ENCODE measurements at places on chromosomes 5 and 9.

DNA sequence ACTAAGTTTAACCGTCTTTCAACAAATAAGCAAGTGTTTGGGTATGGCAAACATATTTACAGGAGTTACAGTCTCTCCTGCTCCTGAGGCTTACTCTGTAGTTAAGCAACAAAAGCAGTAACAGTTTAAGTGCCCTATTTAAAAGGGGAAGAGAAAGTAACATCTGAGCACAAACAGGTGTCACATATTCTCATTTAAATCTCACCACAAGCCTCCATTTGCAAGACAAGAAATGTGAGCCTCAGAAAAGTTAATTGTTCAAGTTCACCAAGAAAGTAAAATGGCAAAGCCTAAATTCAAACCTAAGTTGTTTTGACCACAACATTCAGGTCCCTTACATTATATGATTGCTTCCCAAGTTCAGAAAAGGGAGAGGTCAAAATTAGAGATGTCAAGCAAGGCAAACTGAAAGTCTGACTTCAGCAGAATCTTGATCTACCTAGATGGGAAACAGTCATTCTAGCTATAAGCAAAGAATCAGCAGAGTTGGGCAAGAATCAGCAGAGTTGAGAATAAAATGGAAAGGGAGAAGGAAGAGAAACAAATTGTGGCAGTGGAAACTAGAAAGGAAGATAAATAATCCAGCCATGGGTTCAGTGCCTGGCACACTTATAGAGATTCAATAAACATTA is 93.4 kb downstream of the STRBP start:
- peak; percentile 15 for DNase-seq

- no peak for DNase-seq
Measured at GRCh38 chr9:93027750-93028149, 30.8 kb upstream of the SUSD3 start.

DNA sequence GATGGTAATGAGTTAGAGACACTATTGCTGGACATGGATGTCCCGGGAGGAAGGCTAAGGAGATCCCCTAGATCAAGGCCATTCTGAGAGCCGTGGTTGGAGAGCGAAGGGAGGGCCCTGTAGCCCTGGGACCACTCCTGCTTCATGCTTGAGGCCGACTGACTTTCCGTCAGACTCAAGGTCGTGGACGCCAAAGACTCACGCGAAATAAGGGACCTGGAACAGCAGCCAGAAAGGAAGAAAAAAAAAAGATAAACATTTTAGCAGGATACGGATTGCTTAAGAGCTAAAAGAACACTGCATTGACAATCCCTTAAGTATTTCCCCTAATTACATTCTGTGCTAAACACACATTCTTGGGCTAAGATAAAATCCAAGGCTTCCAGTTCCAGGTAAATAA is 181.2 kb downstream of the GLIS3 start:
- DNase-seq: no peak

GRCh38 chr9:111301195-111301594 is 28.8 kb downstream of the OR2K2 start:
- no peak for DNase-seq

DNA sequence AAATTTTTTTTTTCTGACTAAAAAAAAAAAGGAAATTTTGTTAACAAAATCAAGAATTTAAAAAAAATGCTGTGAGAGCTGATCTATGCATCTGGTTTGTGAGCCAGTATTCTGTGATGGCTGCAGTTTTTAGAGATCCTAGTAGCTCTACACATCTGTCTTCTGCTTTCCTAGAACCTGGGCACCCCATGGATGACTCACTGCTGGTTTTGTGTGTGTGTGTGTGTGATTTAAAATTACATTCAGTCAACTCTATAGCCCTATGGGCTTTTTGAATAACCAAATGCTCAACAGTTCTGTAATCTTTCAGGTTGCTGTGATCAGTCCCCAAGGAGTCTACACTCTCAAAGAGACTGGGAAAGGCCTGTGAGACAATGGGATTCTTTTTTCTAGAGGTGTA is 2.5 kb upstream of the PSMD5 start:
- no peak for DNase-seq

DNA sequence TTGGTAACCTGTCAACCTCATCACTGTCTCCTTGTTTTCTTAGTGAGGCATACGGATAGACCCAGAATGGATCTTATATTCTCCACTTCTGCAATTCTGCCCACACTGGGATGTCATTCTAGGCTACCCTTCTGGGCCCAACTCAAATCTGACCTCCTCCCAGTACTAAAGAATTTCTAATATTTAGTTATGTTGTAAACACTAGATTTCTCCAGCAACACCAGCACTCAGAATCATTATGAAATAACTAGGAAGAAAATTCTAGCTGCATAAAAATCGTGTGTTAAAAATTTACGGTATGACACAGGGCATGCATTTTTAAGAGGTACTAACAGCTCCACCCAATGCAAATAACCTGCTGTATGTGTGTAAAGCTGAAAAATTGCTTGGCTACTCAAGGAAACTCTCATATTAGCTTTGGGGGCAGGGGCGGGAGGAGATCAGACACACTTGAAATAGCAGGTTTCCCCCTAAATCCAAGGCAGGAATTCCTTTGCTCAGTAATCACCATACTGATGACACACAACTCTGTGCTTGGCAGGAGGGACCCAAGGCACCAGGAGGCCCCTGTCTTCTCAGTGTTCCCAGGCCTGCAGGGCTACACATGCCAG is 27.3 kb downstream of the MACROH2A1 start:
- no peak for DNase-seq

DNA sequence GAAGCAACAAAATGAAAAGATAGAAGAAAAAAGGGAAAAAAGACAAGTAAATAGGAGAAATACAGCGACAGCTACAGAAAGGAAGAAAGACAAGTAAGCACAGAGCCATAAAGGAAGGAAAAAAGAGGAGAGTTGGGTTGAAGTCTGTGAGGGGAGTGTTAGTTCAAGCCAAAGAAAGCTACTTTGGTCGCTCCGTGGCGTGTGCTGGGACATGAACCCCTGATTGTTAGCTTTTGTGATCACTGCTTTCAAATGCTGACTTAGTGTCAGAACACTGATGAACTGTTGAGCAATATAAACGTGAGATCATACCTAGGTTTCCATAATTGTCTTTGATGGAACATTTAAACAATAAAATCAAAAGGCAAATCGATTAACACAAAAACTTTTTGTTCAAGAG is 370.1 kb downstream of the TMEM161B start:
- no peak for DNase-seq

GRCh38 chr5:53480416-53481158 is at the start of gene FST:
Gene FST (plus strand): TSS chr5:53480629. CDS start chr5:53480792, 163 bp downstream.
- no peak for DNase-seq

DNA sequence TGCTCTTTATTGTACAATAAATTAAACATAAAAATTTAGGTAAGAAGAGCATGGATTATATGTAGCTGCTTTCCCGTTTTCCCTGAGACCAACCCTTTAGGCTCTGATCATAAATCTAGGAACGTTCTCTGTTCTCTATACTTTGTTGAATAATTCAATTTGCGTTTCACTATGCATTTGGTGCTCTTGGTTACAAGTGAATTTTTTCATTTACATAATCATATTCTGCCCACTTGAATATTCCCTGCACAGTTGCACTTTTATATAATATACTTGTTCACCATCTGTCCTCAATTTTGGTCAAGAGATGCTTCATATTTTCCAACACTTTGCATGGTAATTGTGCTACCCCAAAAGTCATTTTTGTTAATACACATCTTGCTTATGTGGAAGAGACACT is 741.8 kb downstream of the CDH12 start:
- DNase-seq: no peak

DNA sequence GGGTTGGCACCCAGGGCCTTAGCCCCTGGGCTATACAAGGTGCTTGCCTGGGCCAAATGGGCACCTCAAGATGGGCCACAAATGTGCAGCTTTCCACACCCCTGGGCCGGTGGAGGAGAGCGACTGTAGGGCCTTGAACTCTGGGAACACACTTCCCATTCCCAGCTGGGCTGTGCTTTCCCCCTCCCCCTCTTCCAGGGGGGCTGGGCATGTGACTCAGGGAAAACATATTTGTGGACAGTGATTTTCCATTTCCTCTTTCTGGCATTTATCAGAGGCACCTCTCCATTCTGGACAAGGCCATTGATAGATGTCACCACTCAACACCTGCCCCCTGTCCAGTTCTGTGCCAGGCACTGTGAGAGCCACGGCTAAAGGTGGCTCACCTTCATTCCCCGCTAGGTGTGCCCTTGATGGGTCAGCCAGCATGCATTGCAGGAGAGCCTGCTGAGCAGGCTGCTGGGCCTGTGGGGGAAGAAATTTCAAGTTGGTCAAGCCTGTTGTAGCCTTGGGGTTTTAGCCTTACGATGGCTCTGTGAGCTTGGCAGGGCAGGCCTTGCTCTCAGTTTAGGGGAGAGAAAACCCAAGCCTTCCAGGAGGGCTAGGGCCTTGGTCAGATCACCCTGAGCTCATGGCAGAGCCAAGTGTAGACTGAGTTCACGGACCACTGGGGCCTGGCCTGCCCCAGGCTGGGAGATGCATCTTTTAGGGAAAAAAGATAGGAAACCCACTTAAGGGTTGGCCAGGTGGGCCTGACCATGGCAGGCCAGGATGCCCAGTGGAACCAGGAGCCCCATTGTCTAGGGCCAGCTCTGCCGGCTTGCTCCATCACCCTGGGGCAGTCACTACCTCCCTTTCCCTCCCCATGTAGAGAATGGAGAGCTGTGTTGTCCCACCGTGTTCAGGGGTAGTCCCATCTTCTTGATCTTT is 113.9 kb downstream of the DAB2IP start:
- no peak for DNase-seq

DNA sequence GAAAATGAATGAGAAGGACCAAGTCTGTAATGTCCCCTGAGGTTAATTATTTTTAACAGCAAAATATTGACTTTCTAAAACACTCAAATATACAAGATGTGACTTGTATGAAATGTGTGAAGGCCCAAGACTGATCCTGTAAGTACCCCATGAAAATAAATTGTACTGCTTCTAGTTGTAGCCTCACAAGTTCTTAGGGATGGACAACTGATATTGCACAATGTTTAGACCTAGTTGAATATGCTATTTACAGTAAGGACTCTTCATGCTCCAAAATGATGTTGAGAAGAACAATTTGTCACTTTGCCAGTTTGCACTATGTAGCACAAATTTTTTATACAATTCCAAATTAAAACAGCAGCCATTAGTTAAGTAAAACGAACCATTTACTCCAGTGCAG is 139.7 kb upstream of the GDNF start:
- DNase-seq: no peak

- no peak for DNase-seq
Measured at GRCh38 chr9:70761139-70761670, 346.7 kb upstream of the KLF9 start.

DNA sequence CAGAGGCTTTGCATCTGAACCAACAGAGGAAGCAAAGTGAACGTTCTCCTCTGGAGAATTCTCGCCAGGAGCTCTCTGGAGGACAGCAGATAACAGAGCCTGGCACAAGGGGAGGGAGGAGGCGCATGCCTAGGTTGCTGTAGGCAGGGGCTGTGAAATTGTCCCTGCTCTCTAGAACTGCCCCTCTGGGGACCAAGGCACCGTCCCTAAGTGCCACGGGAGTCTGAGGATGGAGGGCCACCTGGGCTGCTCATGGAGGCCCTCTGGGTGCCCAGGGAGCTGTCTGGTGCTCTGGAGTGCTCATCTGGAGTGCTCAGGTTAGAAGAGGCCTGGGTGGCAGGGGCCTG is 77.6 kb downstream of the CACNA1B start:
- no peak for DNase-seq

- DNase-seq: no peak
Measured at GRCh38 chr5:97127727-97128126, 14.7 kb downstream of the LIX1 start.

- no peak for DNase-seq
Measured at GRCh38 chr9:444528-444927, 229.9 kb downstream of the DOCK8 start.

DNA sequence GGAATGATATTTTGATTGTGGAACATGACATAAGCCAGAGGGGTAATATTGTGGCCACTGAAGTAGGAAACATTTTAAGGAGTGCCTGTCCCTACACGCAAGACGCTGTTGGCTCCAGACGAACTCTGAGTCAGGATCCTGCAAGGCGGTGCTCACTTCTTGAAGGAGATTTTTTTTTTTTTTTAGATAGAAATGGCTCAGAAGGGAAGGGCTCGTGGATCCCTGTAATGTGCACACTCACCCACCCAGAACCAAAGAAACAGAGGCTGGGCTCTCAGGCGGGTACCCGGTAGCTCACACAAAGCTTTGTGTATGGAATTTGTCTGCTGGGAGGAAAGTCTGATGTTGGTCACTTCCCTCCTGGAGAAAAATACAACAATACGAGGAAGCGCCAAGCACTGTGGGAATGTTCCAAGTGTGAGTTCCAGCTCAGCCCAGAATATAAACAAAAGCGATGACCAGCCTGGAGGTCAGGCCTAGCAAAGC is 25.7 kb downstream of the RAPGEF1 start:
- no peak for DNase-seq

GRCh38 chr5:151215546-151215880 is 8.4 kb downstream of the CCDC69 start:
- no peak for DNase-seq

DNA sequence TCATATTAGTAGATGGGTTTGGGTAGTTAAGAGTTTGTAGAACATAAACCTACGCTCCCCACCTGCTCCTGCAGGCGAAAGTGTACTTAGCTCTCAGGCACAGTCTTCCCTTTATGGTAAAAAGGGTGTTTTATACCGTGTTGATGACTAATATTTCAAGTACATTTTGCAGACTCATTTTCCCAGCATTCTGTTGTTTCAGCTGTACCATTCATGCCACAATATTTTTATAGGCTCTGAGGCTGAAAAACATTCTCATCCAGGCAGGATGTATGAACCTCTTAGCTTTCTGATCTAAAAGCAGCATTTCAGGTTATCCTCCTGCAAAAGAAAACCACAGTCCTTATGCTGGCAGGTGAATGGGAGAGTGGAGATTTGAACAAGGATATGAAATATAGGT is 231.4 kb downstream of the NR2F1-AS1 start:
- no peak for DNase-seq

DNA sequence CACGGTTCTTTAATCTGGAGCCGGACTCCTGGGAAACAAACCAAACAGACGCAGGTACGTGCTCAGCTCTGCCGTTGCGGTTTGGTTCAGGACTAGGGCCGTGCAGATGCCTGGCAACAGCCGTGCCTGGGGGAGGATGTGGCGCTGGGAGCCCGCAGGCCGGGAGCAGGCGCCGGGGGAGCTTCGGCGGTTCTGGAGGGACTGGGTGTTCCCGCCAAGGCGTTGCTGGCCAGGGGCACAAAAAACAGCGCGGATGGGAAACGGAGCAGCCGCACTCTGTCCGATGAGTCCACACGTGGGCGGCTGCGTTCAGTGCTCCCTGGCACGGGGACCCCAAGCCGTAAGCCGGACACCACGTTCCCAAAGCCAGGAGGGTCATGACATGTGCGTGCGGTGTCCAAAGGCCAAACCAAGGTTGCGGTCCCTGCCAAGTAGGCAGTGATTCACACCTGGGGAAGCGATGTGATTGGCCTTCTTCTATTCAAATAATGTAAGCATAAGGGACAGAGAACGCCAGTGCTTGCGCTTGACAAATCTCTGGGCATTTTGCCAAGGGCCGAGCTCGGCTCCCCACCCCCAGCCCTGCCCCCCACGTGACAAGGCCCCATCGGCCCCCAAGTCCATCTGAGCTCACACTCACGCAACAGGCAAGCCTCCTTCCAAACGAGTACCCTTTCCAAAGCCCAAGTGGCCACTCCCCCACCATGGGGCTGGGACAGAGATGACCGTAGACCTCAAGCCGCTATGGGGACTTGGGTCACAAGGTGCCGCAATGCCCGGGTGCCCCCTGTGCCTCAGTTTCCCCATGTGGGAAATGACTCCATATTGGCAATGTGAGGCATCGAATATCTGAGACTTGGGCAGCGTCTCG is 49.7 kb upstream of the NKD2 start:
- DNase-seq: no peak

Data from GM12891 (cell line).